ENCODE measurements at places on chromosomes 5 and 9.

- DNase-seq = no peak
Observed at GRCh38 chr5:172906888-172907287, 52.3 kb upstream of the RPL26L1 start.

DNA sequence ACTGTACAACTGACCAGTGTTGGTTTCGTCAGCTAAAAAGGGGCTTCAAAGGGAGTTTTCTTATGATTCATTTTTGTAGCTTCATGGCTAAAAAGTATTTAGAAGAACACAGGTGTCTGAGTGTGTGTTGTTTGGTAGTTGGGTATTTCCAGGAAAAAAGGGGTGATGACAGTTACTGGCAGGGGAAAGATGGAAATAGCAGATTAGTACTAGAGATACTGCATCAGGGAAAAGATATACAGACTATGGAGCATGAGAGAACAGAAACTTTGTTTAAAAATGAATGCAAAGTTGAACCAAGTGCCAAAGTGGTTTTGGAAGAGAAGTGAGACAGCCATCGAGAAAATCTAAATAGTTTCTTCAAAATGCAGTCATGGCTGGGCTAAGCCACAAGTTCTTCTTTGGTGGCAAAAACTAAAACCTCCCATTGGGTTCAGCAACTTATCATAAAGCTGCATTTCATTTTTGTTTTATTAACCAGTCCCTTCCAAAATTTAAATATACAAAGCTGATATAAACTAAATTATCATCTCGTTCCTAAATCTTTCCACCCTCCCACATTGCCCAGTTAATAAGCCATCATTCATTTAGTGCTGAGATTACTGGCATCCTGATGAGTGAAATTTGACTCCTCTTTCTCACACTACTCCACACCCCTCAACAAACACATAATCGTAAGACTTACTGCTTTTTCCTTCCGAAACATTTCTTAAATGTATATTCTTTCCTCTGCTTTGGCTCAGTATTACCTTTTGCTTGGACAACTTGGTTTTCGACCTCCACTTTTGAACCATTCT, 33.5 kb downstream of the ELL2 start:
- no peak for DNase-seq

- no peak for DNase-seq
Observed at GRCh38 chr5:133494923-133495246, 117.5 kb downstream of the FSTL4 start.

DNA sequence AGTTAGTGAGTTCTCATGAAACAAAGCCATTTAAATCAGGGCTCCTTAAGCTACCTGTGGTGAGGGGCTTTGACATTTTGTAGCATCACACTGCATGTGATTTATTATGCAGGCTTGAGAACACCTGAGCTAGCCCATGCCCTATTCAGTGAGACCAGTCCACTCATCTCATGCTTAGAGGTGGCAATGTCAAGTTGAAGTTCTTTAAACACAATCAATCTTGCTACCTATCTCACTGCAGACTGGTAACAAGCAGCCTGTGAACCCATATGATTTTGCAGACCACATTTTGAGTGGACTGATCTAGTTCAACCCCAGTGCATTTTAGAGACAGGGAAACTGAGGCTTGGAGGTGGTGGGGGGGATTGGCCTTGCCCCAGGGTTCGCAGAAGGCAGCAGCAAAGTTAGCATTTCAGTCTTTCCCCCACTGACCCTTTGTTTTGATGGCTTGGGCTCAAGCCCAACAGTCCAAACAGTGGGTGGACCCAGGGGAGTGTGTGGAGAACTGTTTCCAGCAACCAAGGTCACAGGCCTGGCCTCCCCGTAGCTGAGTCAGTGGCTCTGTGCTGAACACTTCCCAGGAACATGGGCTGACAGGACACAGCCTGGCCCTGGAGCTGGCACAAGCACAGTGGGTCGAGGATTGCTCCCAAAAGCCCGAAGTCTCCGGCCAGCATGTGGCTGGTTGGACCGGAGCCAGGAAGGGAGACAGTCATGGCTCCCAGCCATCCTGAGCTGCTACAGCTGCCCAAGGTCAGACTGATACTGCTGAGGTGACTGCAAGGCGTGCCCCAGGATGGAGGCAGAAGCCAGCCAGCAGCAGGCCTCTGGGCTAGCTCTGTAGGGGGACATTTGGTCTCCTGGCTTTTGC, 95.3 kb downstream of the RGS3 start:
- no peak for DNase-seq

DNA sequence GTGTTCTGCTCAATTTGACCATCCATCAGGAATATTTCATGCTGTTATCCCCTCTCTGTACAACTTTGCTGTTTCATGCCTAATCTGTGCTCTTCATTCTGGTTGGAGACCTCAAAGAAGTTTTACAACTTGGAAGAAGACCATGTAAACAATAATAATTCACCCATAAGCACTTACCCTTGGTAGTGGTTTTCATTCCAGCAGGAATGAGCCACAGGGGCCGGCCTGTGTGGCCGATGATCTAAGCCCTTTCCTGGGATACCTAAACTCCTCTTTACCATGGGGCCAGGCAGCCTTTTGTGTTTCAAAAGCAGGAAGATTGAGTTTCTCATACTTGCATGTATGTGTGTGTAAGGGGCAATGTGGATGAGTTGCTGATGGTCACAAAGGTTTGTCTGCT, 165.0 kb downstream of the FGF1 start:
- DNase-seq = no peak

DNA sequence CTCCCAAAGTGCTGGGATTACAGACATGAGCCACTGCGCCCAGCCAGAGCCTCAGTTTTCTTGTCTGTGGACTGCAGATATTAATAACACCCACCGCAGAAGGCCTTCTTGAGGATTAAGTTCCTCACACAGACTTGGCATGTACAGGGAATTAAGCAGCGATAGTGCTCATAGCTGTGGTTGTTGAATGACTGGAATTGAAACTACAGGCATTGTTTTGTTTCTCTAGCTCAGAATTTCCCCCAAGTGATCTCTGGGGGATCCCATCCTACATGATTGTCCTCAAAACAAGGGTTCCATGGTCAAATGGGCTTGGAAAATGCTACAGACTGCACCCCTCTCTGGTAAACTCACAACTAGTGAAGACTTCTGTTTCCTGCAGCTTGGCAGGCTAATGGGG, 44.2 kb upstream of the TDRD7 start:
- no peak for DNase-seq
